Activated T-helper 1 cell treated with anti-CD3 and anti-CD28 coated beads, Interleukin-12 subunit alpha, Interleukin-12 subunit beta, Interleukin-2, Interleukin-4 antibody, amounts not matched to agents 30 ng/mL and 10 ng/mL and 1 ng/mL, durations not matched to agents 14 hours and 24 hours and 36 hours (primary cell): ENCODE measurements at places on chromosomes 2 and 18.
A peak's percentile ranks its signal among the peaks of the same experiment; 100 is the strongest.

DNA sequence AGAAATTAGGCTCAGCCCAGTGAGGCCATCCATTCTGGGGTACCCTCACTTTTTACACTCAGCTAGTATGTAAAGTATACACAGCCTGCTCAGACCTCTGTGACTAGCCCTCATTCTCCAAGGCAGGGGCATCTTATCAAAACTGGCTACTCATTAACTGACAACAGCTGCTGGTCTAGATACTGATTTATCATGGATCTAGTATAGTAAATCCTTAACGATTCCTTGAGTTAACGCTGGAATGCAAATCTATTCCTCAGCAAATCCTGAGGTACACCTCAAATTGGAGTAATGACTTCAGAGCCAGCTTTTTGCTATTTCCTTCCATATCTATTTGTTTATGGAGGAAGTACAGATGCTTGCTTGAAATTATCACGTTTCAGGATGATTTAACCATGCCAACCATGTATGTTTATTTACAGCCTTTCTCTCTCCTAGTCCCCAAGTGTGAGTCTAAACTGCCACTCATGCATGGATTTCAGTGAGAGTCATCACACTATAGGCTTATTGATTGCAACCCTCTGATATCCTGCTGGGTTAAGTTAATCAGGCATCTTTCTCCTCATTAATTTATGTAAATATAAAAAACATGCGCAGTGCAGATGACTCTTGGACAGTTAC lies 70.2 kb upstream of the DOK6 start:
- no peak overlapping the region for H3K4me3 ChIP-seq
- no peak overlapping the region for H3K27ac ChIP-seq
- no peak for DNase-seq
- no peaks in the 10 kb centered on the region for H3K27me3 ChIP-seq
- no peaks in the 10 kb centered on the region for H3K4me1 ChIP-seq

DNA sequence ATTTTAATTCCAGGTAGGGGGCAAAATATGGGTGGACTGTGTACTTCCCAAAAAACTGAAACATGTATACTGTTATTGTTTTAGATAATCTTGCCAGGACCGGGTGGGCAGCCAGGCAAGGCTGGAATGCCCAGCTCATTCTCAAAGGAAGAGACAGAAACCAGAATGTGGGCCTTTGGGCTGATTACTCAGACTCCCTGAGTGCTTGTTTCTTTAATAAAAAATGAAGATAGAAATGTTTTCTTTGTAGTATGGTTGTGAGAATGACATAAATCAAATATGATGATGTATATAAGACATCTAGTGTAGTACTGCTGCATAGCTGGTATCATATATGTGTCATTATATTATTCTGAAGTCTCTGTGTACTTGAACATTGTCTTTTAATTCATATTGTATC lies 231.6 kb upstream of the NT5C1B start:
- H3K36me3 ChIP-seq = no peaks in the 10 kb centered on the region
- H3K4me3 ChIP-seq = no peak overlapping the region
- no peak for DNase-seq
- H3K27ac ChIP-seq = no peak overlapping the region
- H3K27me3 ChIP-seq = no peaks in the 10 kb centered on the region

DNA sequence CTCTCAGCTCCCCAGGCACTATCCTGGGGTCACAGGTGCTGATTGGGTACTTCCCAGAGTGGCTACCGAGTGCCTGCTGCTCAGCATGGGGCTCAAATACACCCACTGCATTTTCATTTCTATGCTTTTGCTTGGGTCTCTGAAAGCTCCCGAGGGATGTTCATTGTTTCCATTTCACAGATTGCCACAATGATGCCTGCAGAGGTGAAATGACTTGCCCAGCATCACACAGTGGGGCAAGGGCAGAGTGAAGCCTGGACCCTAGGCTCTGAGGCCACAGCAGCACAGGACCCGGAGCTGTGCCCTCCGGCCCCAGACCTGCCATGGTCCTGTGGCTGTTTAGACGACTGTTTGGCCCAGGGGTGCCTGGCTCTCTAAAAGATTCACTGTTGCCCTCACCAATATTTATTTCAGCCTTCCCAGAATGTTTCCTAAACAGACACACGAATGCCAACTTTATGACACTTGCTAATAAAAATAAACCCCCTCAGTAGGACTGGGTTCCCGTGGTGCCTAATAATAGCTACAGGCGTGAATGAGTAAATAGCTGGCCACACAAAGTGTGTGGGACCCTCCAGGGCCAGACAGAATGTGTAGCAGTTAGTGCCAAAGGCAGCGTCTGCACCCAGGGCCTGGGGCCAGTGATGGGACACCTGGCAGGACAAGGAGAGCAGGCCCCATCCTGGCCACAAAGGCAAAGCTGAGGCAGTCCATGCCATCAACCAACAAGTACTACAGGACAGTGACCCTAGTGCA lies 11.5 kb upstream of the ST8SIA5 start:
- no peak overlapping the region for H3K27ac ChIP-seq
- H3K36me3 ChIP-seq = no peaks in the 10 kb centered on the region
- peaks cover 13% of the 10 kb centered on the region for H3K27me3 ChIP-seq
- no peak for DNase-seq
- H3K4me1 ChIP-seq = no peaks in the 10 kb centered on the region

GRCh38 chr18:29982218-29982617 lies 1060.3 kb downstream of the DSC3 start:
- H3K4me1 ChIP-seq = no peaks in the 10 kb centered on the region
- H3K36me3 ChIP-seq = no peaks in the 10 kb centered on the region
- no peaks in the 10 kb centered on the region for H3K27me3 ChIP-seq
- no peak overlapping the region for H3K27ac ChIP-seq
- no peak overlapping the region for H3K4me3 ChIP-seq

- H3K27ac ChIP-seq = peak overlapping the region; percentile 6
- H3K4me1 ChIP-seq = no peaks in the 10 kb centered on the region
- H3K36me3 ChIP-seq = peaks cover 16% of the 10 kb centered on the region
- H3K4me3 ChIP-seq = no peak overlapping the region
- DNase-seq = no peak
These were observed 78.9 kb downstream of the UXS1 start for GRCh38 chr2:106115250-106115649.

DNA sequence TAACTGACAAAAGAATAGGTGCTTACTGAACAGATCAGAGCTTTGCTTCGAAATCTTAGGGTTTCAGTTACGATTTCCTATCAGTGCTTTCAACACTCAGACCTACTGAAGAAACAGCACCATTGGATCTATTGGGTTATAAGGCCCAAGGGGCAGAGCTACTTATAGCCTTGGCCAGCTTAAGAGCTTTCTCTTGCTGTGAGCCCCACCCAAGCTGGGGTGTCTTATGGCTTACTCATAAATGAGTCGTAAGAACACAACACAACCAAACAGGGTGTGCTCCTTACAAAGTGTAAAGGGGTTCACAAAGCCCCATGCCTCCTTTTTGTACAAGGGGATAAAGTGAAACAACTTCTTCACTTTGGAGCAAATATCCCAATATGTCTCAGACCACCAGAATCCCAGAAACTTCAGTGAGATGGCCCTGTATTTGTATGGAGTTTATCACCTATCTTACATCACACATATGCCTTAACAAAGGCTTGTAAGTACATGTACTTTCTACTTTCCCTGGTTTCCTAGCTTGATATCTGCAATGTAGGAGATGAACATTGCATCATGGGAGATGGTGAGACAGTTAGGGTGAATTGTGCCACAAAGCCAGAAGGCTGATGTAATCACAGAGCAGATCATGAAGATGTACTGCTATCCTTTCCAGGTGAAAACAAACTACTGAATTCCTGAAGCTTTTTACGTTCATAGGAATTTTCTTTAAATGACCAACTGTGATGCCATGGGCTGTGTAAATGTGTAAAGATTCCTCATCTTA lies 115.5 kb upstream of the GLI2 start:
- no peaks in the 10 kb centered on the region for H3K36me3 ChIP-seq
- no peak overlapping the region for H3K27ac ChIP-seq
- no peak overlapping the region for H3K4me3 ChIP-seq
- H3K27me3 ChIP-seq = no peaks in the 10 kb centered on the region
- no peak for DNase-seq
- no peaks in the 10 kb centered on the region for H3K4me1 ChIP-seq

DNA sequence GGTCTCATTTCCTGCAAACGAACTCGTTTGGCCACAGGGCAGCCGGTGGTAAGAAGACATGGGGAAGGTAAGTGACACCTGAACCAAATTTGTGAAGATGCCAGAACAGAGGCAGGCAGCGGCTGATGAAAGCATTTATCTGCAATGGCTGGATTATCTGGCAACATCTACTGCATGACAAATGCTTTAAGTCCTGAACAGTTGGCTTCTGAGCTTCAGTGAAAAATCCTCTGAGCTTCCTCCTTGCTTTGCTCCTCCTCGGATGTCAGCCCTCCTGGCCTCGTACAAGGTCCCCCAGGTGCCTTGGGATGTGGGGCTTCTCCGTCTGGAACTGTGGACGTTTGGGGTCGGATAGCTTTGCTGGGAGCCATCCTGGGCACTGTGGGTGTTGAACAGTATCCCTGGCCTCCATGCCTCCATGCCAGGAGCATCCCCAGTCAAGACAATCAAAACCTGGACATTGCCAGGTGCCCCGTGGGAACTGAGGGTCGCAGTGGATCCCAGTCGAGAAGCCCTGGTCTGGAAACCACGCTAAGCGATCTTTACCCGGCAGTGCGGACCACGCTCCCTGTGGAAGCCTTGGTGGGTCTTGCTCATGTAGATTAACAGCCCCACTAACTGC lies 49.3 kb downstream of the KCNG2 start:
- H3K4me3 ChIP-seq = no peak overlapping the region
- no peaks in the 10 kb centered on the region for H3K36me3 ChIP-seq
- H3K4me1 ChIP-seq = no peaks in the 10 kb centered on the region
- no peak overlapping the region for H3K27ac ChIP-seq

DNA sequence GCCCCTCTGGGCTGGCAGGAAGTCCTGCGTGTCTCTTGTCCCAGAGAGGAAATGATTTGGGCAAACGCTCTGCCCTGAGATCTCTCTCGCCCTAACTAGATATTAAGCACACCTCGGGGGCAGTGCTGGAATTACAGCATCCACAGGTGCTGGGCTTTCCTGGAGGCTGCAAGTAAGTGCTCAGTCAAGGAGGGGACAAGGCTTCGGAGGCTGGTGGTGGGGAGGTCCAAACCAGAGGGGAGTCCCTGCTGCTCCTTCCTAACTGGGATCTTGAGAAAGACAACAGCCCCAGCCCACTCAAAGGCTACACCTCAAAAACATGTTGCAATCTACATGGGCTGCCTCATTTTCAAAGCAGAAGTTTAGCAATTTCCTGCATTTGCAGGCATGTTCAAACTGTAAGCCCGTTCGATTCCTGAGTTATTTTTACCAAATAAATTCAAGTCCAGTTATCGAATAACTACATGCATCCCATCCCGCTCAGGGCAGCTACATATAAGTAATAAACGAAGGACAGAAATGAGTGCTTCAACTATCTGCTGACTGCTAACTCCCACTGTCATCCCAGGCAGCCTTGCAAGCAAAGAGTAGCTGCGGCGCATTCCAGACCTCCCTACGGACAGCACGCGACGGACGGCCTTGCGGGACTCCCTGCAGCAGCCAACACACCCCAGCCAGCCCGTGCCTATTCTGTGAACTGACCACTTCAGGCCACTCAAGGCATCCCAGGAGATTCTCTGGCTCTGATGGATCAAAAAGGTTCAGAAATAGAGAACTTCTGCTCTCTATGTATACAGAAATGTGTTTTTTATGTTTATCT lies 27.5 kb downstream of the ZNF516 start:
- peak overlapping the region; percentile 7 for H3K4me3 ChIP-seq
- no peaks in the 10 kb centered on the region for H3K27me3 ChIP-seq
- H3K36me3 ChIP-seq = no peaks in the 10 kb centered on the region
- DNase-seq = no peak
- no peak overlapping the region for H3K27ac ChIP-seq

DNA sequence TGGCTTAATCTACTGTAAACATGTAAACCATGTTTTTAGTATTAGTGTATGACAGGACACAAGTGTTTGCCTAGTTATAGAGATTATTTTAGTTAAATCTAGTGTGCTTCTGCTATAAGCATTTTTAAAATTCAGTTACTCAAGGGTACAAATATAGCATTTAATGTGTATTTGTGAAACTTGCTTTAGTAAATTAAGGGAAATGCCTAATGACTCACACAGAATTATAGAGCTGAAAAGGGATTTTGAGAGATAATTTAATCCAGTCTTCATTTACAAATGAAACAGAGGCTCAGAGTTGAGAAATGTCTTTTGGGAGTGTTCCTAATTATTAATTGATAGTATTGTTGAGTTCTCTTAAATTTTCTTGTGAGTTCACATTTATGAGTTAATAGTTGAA lies 8.2 kb downstream of the ACTR3 start:
- no peaks in the 10 kb centered on the region for H3K27me3 ChIP-seq
- H3K4me1 ChIP-seq = peaks cover 94% of the 10 kb centered on the region
- H3K27ac ChIP-seq = no peak overlapping the region
- no peak for DNase-seq
- peaks cover 43% of the 10 kb centered on the region for H3K36me3 ChIP-seq
- peak overlapping the region; percentile 16 for H3K4me3 ChIP-seq

- H3K4me3 ChIP-seq = no peak overlapping the region
- no peak for DNase-seq
These were observed 102.9 kb downstream of the GATA6 start for GRCh38 chr18:22272242-22272641.

DNA sequence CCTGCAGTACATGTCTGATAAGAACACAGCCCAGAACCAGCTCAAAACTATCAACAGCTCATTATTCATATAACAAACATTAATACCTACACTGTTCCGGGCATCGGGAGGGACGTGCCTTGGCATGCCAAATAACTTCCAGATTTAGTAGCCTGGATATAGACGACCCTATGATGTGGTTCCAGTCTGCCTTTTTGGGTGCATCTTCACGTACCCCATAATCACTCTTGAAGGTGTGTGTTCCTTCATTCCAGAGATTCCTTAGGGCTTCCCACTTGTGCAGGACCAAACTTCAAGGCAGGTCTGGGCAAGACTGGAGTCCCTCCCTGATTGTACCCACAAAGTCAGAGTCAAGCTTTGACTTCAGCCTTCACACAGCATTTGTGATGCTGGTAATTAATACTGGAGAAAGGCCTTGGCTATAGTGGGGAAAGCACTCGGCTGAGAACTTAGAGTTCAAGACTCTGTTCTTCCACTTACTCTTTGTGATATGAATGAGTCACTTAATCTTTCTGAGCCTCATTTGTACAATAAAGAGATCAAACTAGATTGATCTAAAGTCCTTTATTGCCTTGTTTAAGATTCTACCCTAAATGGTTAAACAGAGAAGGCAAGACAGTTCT lies 27.7 kb upstream of the SPATS2L start:
- H3K4me1 ChIP-seq = no peaks in the 10 kb centered on the region
- H3K4me3 ChIP-seq = no peak overlapping the region
- H3K27me3 ChIP-seq = peaks cover 17% of the 10 kb centered on the region

DNA sequence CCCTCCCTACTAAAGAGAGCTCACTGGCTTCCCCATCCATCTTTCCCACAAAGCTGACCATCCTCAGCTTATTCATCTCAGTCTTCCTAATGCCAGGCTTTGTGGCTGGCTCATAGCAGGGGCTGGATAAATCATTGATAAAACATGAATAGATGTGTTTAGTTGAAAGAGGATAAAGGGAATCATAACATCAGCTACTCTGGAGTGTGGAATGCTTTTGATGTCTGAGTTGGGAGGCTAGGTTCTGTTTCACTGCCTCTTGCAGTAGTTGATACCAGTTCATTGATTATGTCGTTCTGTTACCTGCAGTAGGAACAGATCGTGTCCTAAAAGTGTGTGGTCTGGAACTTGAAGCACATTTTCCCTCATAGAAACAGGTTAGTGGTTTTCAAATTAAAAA lies 66.3 kb upstream of the HK2 start:
- peaks cover 11% of the 10 kb centered on the region for H3K27me3 ChIP-seq
- no peaks in the 10 kb centered on the region for H3K36me3 ChIP-seq
- H3K4me1 ChIP-seq = peaks cover 13% of the 10 kb centered on the region
- H3K4me3 ChIP-seq = no peak overlapping the region
- DNase-seq = no peak
- H3K27ac ChIP-seq = no peak overlapping the region
